ENCODE measurements at places on chromosomes 7 and 10.

DNA sequence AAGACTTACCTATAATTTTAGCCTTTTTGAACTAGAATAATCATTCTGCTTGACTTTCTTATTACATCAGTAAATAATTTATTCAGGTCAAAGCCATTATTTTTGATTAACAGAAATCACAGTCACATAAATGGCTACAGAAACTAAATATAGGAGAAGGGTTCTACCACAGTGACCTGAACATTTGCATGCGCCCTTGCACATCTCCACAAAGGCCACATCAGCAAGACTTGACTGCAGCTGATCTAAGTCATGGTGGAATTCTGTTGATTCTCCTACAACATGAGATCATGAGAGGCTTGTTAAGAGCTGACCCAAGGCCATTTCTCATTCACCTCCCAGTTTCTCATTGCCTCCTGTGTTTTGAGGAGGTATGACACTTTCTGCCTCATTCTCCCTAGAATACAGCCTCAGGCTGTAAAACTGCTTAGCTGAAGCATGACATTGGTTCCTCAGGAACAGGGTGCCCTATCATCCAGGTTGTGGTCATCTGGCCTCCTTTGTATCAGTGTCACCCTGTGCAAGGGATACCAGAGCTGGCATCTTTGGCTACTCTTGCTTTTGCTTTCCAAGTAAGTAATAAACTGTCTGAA is 6.7 kb upstream of the IMMP2L start:
- no peak for DNase-seq

- DNase-seq, result no peak
These were observed 103.9 kb downstream of the TNS3 start for GRCh38 chr7:47478017-47478344.

GRCh38 chr10:109743146-109743545 is 180.2 kb downstream of the XPNPEP1 start:
- DNase-seq, result no peak

DNA sequence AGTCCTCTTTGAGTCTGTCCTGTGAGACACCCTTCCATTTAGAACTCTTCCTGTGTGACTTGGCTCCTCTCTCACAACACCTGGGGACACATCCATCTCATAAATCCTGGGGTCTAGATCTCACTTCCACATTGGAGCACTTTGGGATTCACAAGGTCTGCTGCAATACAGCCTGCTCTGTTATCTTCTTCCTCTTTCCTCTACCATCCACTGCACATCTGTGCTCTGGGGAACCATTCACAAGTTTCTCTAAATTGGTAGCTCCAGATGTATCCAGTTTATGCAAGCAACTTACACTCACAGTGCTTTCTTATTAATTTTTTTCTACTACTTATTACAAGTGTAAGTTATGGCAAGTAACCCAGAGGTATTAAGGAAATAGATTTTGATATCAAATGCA is 5.5 kb upstream of the FIGNL1 start:
- no peak for DNase-seq

DNA sequence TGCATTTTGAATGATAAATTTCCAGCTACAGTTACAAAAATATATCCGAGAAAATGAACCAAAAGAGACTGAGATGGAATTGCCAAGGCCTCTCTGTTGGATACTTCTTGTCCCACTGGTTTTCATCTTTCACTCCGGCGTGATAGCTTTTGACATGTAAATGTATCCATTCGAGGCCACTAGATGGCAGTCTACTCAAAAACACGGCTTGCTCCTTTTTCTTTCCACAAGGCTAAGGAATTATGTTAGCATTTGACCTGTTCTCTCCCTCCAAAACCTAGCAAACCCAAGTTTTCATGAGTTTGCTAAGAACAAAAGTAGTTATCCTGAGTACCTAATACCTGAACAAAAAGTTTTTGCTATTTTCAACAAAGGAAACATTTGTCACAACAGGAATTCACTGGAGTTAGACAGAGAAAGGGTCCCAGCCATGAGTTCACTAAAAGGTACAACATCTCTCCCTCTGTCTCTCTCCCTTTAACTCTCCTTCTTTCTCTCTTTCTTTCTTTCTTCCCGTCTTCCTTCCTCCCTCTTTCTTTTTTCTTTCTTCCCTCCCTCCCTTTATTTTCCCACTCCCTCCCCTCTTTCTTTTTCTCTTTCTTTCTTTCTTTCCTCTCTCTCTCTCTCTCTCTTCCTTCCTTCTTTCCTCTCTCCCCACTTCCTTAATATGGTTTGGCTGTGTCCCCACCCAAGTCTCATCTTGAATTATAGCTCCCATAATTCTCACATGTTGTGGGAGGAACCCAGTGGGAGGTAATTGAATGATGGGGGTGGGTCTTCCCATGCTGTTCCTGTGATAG is 207.9 kb upstream of the MYO3A start:
- DNase-seq, result no peak

All from activated T-helper 1 cell treated with anti-CD3 and anti-CD28 coated beads, Interleukin-2, amount 50 U/mL, for 16 hours (primary cell).